ENCODE measurements at places on chromosomes 7 and 10. TPM values are rescaled to one million over a fixed set of nuclear protein-coding genes. Genes with fewer than 3 reads are reported as not detected.

The GPR158 gene
- 4.9 TPM for total RNA-seq

The UBE2D1 gene
- total RNA-seq = 39.6 TPM

The KNDC1 gene
- 8.6 TPM for total RNA-seq

The TMEM178B gene
- 16.5 TPM for total RNA-seq

The ASB10 gene
- 0.44 TPM for total RNA-seq

The KLF14 gene
- total RNA-seq = 0.16 TPM

The OR6V1 gene
- not detected for total RNA-seq

All from camera-type eye (tissue), 1 donor.